ENCODE measurements at places on chromosomes 2 and 18.
A peak's percentile ranks its signal among the peaks of the same experiment; 100 is the strongest.

DNA sequence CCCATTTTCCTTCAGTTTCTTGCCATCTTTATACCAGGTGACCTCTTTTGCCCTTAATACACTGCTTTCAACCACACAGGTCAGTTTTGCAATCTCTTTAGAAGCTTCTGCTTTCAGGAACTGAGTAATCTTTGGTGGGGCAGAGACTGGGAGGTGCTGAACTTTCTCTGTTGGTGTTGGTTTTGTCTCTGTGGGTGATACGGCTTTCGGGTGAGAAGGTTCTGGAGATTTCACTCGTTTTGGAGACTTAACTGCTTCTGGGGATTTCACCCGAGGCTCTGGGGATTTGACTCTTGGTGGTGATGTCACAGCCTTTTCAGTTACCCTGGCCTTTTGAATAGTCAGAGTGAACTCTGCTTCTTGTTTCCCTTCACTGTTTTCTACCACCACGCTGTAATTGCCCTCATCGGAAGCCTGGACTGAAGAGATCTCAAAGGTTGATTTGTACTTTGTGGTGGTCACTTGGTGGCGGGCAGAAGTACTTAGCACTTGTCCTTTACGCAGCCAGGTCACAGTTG lies 50.4 kb downstream of the PLEKHA3 start:
- DNase-seq = peak; percentile 86

- no peak for DNase-seq
Measured at GRCh38 chr2:233799087-233799665, 21.0 kb downstream of the MROH2A start.

GRCh38 chr2:135845997-135846396 lies 9.0 kb upstream of the LCT start:
- DNase-seq = no peak

DNA sequence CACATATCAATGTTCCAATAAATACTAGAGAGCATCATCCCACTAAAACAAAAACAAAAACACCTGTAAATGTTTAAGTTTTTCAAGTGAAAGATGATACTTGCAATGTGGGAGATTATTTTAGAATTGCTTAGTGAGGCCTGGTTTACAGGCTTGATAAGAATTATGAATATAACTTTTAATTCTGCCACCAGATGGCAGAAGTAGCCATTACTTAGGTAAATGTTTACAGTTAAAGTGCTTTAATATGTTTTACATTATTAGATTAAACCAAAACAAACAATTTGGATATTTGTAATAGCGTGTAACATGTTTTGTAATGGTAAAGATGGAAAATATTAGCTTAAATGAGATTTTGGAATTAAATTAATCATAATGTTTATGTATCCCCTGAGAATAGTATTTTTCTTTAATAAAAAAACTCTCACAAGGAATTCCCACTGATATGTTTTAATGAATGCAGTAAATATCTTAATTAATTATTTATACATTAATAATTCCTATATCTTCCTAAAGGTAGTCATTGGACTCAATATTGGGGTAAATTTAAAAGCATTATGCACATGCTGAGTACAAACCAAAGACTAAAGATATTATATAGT lies 522.0 kb downstream of the SPAG16 start:
- peak; percentile 2 for DNase-seq

GRCh38 chr2:47274054-47274782 lies 119.1 kb upstream of the STPG4 start:
- DNase-seq = no peak

DNA sequence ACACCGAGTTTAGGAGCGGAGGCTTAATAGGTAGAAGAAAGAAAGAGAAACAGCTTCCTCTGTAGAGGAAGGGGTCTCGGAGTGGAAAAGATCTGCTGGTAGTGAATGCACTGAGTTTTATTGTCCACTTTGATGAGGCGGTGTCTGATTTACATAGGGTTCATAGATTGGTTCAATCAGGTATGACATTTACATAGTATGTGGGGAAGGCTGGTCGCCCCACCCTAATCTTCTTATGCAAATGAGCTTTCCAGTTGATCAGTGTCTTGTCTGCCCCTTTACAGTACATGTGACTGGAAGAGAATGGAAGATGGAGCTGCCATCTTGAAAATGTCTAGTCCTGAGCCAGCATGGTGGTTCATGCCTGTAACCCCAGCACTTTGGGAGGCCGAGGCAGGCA lies 19.9 kb upstream of the CNOT11 start:
- no peak for DNase-seq

- DNase-seq = no peak
Measured at GRCh38 chr2:129758784-129759471, 220.5 kb upstream of the RAB6C start.

DNA sequence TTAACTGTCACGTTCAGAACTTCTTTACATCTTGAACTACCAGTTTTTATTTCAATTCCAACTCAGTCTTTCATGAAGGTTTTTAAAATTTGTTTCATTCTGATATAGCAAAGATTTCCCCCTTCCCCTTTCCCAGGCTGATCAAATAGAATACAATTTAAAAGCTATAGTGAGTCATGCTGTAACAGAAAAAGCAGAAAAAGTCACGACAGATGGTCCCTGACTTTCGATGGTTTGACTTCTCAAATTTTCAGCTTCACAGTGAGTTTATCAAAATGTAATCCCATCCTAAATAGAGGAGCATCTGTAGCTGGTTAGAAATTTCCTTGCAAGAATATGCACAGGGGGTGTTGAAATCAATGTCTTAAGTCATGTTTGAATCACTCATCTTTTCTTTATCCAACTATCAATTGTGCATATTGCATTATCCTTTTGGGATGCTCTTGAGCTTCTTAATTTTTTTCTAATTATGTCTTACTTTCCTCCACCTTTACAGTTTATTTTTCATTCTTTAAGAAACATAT lies 500.3 kb downstream of the LRP1B start:
- no peak for DNase-seq

DNA sequence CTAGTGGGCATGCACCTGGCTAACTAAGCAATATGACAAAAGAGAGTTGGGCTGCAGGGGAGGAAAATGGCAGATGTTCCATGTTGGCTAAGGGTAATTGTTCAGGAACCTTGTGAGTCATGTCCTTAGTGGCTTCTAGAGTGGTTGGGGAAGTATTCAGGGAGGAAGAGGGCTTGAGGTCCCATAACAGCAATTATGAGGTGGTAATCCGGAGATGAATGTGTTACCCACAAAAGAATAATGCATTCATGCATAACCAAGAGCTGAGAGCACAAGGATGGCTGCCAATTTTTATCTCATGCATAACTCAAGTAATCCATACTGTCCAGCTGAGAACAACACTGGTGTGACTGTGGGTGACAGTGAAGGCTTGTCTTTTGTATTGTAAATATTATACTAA lies 42.9 kb downstream of the TMEFF2 start:
- peak; percentile 3 for DNase-seq

DNA sequence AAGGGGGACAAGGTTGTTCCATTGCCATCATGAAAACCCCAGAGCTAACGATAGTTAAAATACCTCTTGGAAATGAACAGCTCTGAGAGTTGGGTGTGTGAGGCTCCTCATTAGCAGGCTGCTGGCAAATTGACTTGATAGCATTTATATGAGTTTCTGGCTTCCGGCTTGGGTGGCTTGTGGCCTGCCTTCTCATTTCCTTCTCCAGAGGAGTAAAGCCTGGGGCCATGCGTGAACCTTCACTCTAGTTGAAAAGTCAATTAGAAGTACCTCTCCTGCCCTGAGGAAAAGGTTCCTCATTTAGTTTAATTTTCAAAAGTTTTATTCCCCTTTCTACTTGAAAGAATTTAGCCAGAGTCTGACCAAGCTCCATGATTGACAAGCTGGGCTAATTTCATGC lies 67.1 kb downstream of the MGAT5 start:
- peak; percentile 66 for DNase-seq

GRCh38 chr2:9336576-9337314 lies 86.6 kb downstream of the ITGB1BP1 start:
- DNase-seq = no peak

- no peak for DNase-seq
Measured at GRCh38 chr2:212669761-212670160, 131.2 kb upstream of the ERBB4 start.

GRCh38 chr18:13131283-13131682 lies 87.3 kb upstream of the LDLRAD4 start:
- DNase-seq = no peak

GRCh38 chr2:102505290-102505689 lies 32.3 kb downstream of the SLC9A4 start:
- DNase-seq = no peak

DNA sequence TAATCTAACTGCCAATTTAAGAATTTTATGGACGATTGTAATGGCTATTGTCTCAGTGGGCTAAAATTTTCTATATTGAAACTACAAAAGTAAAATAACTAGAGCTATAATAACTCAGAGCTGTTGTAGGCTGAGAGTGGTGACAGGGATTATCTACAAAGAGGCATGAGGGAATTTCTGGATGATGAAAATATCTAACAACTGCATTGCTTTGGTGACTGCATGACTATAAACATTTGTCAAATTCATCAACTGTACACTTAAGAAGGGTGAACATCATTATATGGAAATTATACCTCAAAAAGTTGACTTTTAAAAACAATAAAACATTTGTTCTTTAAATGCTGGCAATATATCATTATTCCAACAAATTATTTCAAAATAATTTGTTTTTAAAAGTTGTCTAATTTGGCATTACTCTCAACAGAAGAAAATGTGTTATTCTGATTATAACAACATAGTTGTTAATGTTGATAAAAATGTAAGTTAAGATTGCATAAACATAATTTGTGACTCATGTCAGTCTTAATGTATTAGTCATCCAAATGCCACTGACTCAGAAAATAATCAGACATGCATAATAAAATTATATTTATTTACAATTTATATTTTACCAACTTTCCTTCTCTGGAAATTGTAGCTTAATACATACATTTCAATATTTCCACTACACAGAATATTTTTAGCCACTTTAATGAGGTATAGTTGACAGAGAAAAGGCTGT lies 865.1 kb upstream of the VRK2 start:
- DNase-seq = no peak

- no peak for DNase-seq
Measured at GRCh38 chr2:873651-874580, 76.7 kb upstream of the SNTG2 start.

DNA sequence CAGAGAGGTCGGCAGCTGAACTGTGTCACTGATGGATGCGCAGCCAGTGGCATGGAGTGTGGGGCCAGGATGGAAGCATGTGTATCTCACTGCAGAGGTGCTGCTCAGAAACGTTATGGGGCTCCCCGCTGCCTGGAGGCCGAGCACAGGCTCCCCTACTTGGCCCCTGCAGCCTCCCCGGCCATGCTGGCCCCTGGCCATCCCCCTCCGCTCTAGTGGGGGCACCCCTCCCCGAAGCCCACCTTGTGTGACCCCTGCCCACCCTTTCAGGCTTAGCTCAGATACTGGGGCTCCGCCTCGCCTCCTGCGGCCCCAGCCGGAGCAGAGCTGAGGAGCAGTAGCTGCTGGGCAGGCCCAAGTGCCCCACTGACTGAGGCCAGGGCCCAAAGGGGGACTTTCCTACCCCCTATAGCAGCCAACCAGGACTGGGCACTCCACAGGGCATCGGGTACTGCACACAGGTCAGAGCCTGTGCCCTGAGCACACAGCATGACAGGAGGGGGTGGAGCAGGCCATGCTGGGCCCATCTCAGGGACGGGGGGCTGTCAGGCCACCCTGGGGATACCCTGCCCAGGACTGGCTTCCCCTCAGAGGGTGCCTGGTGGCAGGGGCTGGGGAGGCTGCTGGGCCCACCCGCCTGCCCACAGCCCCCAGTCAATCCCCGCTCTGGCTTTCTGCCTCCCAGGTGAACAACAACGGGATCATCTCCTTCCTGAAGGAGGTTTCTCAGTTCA lies 31.3 kb downstream of the SNED1 start:
- no peak for DNase-seq

DNA sequence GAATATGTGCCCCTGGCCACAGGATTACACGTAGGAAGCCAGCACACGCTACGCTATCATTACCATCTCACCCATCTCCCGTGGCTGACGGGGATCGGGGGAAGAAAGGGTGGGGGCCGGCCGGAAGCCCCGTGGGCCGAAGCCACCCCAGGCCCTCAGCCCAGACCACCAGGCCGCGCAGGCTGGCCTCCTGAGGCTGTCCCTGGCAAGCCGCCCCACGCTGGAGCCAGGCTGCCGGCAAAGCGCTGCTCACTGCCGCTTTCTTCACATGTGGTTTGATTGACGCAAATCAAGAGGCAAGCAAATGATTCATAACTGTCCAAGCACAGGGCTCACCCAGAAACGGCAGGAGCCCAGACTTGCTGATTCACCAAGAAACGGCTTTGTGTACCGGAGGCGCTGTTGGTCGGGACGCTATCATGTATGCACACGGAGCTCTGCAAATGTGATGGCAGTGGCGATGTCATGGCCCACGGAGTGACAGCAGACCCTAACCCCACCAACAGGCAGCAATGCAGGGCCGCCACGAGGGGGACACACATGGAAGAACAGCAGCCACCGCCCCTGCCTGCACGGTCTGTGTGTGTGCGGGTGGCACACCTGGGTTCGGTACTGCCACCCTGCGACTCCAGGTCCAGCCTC lies 125.7 kb downstream of the HDAC4 start:
- peak; percentile 96 for DNase-seq

DNA sequence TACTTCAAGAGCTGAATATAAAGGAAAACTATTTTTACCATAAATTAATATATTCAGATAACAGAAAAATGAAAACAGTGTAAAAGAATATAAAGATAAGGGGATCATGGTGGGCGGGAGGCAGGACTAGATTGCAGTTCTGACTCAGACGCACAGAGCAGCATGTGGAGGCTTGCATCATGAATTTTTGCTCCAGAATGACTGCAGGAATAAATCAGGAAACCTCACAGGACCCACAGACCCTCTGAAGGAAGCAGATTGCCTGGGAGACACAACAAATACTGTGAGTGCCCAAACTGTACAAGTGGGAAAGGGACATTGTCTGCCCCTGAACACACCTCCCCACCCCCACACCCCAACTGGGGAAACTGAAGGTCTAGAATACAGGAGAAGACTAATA lies 19.2 kb upstream of the SIGLEC15 start:
- DNase-seq = no peak

DNA sequence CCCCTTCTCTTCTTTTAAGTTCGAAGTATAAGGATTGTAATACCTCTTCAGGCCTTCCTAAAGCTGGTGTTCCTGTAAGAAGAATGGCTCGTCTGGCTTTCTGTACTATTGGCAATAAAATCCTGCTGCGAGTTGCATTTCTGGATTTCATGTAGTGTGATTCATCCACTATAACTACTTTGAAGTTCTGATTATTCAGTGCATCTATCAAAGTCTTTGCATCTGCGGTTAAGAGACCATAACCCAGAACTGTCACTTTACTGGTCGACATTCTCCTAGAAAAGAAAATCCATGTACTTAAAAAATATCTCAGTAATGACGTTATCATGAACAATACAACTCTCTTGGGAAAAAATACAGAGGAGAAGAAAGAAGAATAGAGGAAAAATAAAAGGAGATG lies 181.1 kb downstream of the ZRANB3 start:
- DNase-seq = no peak

DNA sequence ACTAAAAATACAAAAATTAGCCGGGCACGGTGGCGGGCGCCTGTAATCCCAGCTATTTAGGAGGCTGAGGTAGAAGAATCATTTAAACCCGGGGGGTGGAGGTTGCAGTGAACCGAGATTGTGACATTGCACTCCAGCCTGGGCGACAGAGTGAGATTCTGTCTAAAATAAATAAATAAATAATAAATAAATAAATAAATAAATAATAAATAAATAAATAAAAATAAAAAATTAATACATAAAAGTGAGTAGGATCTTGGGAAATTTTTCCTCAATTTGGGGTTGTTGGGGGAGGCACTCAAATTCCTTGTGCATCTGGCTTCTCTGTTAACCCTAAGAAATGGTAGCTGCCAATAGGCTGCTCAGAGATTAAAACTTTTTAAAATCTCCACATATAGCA lies 20.3 kb upstream of the FOXI3 start:
- no peak for DNase-seq

- no peak for DNase-seq
Measured at GRCh38 chr2:39264733-39265132, 21.0 kb upstream of the CDKL4 start.
